ENCODE measurements at places on chromosomes 12 and 14.

DNA sequence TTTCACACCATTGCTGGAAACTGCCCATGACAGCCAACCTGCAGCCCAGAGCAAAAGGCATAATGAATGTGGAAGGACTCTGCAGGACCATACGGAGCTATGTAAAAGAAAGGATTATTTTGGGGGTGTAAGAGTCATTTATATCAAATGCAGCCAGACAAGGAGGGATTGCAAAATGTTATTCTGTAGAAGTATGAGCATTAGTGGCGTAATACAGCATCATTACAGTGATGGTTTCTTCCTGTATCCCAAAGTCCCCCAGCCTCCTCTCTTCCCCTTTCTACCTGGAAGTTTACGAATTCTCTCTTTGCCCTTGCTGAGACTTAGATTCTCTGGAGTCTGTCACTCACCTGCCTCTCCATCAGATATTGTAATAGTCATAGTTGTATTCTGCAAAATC is 89.9 kb downstream of the BORCS5 start:
- DNase-seq = no peak

DNA sequence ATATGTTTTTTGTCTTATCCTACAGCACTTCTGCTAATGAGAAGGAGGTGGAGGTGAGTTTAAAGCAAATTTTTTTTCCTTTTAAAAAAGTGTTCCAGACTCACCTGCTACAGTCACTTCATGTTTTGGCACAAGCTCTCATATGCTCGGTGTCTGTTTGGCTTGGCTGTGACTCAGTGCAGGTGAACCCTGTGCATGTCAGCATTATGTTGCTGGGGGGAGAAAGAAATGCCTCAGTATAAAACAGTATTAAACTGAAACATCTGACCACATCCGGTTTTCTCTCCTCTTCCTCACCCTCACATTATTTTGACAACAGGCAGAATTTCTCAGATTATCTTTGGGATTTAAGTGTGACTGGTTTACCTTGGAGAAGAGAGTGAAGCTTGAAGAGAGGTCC is 105.2 kb downstream of the DNAI7 start:
- DNase-seq = no peak

DNA sequence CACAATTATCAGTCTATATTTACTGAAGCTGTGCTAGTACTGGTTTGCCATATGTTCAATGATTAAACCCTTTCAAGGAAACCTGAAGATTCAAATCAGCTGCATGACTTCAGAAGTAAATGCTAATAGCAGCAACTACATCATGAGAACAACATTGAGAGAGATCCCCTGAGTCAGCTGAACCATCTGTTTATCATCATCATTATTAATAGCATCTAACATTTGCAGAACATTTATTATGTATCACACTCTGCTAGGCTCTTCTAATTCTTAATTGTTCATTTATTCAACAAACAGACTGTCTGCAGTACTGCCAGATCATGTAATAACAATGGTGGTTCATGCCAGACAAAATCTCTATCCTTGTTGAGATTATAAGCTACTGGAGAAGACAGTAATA is 157.4 kb downstream of the KLHL28 start:
- no peak for DNase-seq

DNA sequence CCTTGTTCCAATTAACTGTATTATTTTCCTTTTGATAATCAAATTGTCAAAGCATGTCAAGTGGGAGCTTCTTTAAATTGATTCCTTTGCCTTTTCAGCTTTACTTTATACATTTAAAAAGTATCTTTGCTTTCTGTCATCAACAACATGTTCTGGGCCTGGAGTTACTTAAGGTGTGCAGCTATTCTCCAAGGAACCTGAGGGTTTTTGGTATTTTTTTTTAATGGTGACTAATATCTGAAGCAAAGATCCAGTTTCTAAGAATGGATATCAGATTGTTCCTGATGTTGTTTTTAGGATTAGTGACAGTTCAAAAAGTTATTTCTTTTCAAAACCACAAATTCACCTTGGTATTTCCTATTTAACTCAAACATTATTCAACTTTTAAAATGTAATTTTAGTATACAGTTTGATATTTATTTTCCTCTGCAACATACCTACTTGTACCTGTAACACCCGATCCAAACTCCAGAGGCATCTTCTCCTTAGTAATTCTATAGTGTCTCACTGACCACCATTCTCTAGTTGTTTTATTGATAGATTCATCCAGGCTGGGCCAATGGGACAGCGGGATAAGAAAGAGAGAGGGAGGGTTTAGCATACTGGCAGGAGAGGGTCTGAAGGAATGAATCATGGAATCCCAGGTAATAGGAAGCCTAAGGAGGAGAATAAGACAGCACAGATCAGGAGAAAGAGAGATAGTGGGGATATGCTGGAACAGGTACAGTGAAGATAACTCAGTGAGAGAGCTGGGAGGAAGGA is 3.1 kb downstream of the CBLN3 start:
- DNase-seq = no peak

GRCh38 chr14:103188810-103189480 is 65.7 kb downstream of the TNFAIP2 start:
- DNase-seq = no peak
